SK-N-DZ (cell line): ENCODE measurements at places on chromosomes 7 and 10.

DNA sequence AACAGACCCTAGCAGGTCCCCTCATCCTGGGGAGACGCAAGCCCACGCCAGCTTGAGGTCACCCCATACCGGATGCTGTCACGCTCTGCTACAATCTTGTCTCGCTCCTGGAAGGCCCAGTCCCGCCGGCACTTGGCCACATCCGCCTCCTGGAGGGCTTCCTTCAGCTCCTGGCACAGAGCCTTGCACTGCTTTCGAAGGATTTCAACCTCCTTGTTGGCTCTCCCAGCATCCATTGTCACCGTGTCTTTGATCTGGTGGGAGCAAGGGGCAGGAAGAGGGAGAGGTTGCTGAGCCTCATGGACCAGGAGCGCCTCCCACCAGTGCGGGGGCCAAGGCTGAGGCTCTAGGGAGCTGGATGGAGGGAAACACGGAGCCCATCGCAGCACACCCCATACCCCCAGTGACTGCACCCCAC is 90.9 kb downstream of the DLG5 start:
- DNase-seq = no peak

DNA sequence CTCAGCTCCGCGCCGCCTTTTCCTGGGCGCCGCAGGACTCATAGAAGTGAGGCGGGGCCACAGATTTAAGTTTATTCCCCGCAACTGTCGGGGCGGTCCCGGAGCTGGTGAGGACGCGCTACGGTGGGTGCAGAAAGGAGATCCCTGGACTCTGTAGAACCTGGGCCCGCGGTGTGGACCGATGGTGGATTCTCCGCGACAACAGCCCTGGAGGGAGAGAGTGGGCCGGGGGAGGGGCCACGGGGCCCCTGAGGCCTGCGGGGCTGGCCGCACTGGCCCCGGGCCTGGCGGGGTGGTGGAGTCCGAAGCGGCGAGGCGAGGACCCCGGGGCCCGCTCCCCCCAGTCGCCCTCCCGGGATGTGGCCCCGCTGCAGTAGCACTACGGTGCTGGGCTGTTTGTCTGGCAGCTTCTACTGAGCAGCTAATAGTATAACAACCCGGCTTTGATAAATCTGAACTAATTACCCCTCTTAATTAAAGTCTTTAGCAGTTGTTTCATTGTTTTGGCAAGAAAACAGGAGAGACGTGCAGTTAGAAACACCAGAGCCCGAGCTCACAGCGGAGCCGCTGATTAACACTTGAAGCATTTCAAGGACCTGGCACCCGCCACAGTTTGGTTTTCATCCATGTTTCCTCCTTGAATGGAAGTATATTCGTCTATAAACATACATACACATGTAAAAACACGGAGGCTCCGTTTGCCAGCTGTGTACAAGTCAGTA is 4.2 kb downstream of the FEZF1 start:
- no peak for DNase-seq

DNA sequence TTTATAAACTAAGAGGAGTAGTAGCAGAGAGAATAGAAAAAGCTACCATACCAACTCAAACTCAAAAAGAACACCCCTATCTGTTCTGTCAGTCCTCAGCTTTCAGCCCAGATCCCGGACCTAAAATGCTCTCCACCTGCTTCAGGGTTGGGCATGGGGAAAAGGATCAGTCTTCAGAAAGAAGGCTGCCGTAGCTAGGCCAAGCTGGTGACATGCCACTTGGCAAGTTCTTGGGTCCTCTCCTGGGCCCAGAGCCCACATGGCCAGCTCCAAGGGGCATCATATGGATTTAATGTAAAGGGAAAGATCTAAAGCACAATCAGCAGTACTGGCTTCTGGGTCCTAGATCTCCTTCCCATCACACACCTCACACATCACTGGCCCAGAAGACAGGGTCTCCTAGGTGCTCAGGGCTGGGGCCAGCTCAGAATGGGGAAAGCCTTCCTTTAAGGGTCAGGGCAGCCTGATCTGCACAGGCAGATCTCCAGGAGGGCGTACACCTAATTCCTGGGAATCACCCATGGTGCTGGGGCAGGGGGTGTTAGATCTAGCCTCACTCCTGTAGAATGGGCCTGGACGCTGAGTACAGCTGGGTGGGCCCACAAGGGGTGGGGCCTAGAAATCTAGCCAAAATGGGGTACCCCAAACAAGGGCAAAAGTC is 2.5 kb downstream of the VAX1 start:
- no peak for DNase-seq

DNA sequence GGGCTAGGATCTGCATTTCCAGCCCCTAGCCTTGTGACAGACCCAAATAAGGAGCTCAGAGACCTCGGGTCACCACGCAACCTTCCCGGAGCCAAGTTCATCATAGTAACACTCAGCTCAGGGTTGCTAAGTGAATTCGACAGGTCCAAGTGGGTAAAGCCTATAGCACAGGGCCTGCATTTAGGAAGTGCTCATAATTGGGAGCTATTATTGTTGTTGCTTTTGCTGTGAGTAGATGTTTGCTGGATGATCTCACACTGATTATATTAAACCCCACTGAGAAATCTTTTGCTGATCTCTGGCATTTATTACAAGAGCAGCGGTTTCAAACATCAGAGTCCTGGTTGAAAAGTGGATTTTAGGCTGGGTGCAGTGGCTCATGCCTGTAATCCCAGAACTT is 20.3 kb upstream of the SAR1A start:
- DNase-seq = no peak

DNA sequence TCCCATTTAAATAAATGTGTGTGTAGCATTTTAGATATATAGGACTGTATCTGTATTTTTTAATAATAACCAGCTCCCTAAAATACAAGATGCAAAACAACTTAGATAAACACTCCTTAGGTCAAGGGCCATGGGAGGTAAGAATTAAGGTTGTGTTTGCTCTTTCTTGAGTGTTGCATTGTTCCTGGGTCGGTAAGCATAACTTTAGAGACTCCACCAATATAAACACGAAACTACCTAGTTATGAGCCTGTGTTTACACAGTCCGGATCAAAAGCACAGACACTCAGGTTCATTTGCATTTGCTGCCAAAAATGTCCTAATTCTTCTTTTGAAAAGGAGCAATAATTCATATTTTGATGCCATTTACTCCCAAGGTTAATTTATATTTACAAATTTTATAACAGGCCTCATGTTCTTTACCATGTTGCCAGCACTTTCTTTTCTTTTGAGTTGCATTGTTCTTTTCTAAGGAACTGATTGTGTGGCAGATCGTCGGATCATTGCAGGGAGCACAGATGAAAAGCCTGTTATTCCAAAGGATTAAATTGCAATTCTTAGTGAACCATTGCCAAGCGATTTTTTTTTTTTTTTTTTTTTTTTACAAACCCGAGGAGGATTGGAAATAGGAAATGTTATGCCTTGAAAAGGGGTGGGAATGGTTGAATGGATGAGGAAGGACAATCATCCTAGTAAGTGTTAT is 45.8 kb upstream of the GLCCI1 start:
- DNase-seq = no peak

- DNase-seq = no peak
Observed at GRCh38 chr10:122294511-122295450, 23.7 kb downstream of the BTBD16 start.

- no peak for DNase-seq
Observed at GRCh38 chr7:30888747-30889146, 22.9 kb upstream of the AQP1 start.
